AG04450 (cell line): ENCODE measurements at places on chromosomes 7 and 10. TPM values are rescaled to one million over a fixed set of nuclear protein-coding genes. Genes with fewer than 3 reads are reported as not detected.

GRCh38 chr7:70372768-70373515 lies 759.0 kb upstream of the GALNT17 start:
- no peak for DNase-seq

GRCh38 chr10:20330246-20330645 lies 514.0 kb downstream of the PLXDC2 start:
- DNase-seq: no peak

DNA sequence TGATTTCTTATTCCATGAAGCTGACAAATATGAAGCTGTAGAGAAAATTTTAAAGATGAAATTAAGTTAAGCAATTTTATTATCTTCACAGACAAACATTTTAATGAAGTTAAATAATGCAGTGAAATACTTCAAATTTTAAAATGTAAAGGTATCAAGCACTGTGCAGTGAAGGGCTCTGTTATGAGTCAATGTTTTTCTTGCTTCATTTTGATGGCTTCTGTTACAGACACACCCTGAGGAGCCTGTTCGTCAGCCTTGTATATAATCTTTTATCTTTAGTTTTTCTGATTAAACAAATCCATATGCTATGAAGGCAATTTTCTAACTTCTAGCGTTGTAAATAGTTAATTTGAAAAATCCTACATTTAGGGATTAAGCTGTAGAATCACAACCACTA lies 18.5 kb downstream of the VSTM2A start:
- DNase-seq: no peak

DNA sequence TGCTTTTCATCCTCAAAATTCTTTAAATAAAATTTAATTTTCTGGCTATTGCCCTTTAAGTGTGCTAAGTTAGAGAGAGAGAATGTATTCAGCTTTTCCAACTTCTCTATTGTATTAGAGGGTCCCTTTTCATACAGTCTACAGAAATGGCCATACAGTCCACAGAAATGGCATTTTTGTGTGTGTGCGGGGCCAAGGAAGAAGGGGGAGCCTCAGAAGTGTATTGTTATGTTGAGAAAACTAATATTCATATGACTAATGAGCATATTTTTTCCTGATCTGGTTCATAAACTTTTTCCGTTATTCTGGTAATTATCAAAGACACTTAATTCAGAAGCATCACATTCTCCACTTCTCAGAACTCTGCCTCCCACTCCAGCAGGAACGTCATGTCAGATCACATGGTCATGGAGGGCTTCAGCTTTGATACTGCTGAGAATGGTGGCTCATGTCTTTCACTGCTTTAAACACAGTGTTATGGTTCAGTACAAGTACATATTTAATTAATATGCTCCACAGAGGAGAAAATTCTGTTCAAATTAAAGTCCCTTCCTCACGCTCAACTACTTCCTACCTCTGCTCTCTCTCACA lies 37.1 kb downstream of the ELMO1 start:
- DNase-seq: no peak

DNA sequence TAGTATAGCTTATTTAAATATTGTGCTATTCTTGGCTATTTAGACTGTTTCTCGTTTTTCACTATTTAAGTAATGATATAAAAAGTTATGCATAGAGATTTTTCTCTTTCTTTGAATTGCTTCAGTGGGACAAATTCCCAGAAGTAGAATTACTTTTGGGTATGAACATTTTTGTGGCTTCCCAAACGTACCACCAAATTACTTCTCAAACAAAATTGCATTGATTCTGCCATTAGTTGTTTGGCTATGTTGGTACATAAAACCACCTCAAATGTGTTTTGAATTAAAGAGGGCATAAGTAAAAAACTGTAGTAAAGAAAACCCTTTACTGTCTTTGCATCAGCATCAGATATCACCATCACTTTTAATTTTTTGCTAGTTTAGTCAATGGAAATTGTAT lies 31.0 kb downstream of the AKR1B1 start:
- no peak for DNase-seq

GRCh38 chr7:13778967-13779366 lies 210.5 kb downstream of the ETV1 start:
- no peak for DNase-seq

GRCh38 chr7:153522261-153522660 lies 529.9 kb upstream of the DPP6 start:
- no peak for DNase-seq

DNA sequence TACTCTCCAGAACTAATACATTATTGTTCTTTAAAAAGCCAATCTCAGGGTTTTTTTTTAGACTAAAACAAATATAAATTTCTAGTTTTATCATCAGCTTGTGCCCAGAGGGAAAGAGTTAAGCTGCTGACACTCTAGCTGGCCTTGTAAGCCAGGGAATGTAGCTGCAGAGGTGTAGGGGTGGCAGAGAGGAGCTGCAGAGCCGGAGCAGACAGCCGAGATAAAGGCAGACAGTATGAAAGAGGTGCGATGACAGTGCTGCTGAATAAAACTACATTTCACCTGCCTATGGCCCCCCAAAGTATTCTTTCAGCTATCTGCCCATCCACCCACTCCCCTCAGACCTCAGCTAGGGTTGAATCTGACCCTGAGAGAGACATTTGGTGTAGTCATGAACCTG lies 653.7 kb upstream of the ZWINT start:
- no peak for DNase-seq

GRCh38 chr10:63227207-63227895 lies 94.2 kb downstream of the NRBF2 start:
- DNase-seq: no peak

DNA sequence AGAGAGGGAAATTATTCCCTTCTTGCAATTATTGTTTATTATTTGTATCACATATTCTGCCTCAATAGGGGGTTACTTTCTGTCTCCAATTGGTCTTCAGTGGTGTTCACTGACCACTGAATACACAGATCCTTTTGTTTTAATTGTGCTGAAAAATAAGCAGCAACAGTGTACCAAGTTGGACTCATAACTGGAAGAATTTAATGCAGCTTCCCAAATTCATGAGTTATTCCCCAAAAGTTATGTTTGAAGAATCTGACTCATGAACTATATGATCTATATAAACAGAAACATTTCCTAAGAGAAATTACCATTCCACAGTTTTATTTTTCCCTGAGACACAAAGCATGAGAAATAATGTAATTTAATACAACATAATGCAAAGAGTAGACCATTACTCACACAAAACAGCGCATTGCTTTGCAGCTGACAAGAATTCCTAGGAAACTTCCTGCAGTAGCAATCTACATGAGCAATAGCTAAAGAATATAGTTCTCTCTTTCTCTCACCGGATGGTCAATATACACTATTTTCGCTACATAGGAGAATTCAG lies 479.2 kb downstream of the HTR7 start:
- peak; percentile 60 for DNase-seq

DNA sequence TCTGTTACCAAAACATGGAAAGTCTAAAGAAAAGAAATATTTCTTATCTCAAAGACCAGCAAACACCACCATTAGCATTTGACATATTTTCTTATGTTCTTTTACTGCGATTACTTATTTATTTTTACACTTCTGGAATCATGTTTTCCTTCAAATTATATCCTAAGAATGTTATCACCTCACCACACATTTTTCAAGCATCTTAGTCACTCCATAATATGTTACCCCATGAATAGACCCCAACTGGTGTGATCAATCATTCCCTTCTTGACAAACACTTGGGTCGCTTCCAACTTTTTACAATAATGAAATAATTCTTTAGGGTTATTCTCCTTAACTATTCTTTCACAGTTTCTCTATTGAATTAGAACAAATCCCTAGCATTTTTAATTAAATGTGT lies 67.4 kb downstream of the AMPH start:
- DNase-seq: no peak

GRCh38 chr10:73339436-73339835 lies 19.2 kb downstream of the CFAP70 start:
- no peak for DNase-seq

DNA sequence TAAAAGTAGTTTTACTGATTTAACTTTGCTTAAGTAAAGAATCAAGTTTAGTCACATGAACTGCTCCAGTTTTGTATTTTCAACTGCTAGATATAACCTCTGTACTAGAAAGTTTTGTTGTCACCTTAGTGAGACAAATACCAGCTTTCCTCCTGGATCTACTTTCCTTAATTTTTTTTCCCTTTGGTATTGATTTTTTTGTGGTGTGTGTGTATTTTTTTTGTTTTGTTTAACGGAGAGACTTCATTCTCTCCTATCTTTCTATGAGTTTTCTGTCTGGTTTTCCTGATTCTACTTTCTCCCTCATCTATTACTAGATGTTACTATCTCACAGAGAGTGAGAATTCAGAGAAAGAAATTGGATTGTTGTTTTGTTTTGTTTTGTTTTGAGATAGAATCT lies 52.0 kb downstream of the TASOR2 start:
- no peak for DNase-seq

DNA sequence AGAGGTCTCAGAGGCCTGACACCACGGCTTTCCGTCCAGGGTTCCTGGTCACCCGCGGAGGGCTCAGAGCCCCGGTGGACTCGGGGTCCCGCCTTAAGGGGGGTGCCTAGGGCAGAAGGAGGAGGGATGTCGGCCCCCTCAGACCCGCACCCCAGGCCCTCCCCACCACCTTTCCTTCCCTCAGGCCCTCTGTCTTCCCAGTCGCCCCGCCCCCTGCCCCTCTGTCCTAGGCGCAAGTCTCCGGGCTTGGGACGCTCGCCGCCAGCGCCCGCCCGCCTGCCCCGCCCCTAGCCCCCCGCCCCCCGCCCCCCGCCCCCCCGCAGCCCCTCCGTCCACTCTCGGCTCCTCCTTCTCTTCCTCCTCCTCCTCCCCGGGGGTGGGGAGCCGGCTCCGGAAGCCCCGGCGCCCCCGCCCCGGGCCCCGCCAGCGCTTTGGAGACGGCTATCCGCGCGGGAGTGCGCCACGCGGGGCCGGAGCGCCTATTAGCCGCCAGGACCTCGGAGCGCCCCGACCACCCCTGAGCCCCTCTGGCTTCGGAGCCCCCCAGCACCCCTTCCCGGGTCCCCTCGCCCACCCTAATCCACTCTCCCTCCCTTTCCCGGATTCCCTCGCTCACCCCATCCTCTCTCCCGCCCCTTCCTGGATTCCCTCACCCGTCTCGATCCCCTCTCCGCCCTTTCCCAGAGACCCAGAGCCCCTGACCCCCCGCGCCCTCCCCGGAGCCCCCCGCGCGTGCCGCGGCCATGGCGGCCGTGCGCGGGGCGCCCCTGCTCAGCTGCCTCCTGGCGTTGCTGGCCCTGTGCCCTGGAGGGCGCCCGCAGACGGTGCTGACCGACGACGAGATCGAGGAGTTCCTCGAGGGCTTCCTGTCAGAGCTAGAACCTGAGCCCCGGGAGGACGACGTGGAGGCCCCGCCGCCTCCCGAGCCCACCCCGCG lies at the start of gene AEBP1:
TSS of gene AEBP1 (plus strand) at position 423 of the 937 bp plus-strand sequence. CDS start at position 744, 321 bp downstream.
- no peak for DNase-seq

- DNase-seq: no peak
These were observed 117.7 kb upstream of the PODXL start for GRCh38 chr7:131674131-131674530.

DNA sequence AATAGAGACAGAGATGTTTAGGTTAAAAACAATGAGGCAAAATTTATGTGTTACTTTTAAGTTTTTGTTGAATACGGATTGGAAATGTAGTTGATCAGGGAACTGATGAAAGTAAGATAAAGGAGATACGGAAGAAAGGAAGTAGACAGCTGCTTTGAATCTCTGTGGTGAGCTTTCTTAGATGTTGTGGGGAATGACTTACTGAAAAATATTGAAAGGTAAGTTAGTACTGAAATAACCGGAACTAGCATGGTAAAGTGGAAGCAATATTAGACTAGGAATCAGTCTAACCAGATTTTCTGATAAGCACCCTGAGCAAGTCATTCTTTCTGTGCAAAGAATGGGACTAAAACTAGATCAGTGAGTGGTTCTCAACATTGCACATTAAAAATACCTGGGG lies 34.8 kb downstream of the LUC7L2 start:
- DNase-seq: no peak

GRCh38 chr10:102776779-102777456 lies 33.2 kb downstream of the WBP1L start:
- peak; percentile 91 for DNase-seq

DNA sequence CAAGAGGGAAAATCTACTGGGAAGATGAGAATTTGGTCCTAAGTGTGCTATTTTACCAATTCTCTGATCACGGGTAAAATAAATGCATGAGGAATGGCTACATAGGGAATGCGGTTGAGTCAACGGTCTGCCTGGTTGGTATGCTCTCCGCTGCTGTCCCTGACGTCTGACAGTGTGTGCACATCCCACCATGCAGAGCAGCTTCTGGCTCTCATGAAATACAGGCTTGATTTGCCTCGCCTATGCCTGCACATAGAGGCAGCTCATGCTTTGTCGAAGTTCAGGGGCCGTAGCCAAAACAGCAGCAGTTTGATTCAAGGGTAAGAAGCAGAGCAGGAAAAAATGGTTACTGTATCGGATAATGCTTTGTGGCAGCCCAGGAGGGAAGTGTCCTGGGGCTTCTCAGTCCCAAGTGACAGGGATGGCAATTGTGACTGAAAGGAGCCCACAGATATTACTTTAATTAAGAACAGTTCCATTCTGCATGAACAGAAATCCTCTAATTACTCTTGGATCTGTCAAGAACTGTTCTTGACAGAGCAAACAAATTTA lies 268.4 kb upstream of the SLC26A5 start:
- DNase-seq: no peak

GRCh38 chr10:103612462-103613365 lies 119.2 kb downstream of the NEURL1 start:
- DNase-seq: peak; percentile 54

DNA sequence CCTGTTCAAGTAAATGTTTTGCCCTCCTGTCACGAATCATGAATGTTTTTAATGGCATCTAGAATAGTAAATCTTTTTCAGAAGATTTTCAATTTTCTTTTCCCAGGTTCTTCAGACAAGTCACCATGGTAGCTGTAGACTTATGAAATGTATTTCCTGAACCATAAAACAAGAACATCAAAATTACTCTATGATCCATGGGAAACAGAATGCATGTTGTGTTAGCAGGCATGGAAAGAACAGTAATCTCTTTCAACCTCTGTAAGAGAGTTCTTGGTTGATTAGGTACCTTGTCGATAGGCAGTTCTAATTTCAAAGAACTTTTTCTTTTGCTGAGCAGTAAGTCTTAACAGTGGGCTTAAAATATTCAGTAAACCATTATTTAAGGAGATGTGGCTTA lies 17.6 kb downstream of the AKR1C1 start:
- DNase-seq: no peak

DNA sequence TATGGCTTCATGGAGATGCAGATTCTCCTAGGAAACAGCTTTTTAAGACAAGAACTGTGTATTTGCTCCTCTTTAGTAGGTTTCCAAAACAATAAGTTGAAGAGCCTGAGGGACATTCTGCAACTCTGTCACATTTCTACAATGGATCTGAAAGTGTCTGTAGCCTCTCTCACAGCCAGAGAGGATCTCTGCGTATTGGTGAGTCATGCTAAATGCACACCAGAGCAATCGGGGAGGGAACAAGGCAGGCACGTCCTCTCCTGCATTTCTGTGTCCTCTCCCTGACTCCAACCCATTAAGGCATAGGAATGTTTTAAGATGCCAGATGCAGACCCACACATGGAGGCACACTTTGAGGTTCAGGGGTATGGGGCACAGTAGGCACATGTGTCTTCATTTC lies 1126.4 kb upstream of the GHITM start:
- DNase-seq: no peak

GRCh38 chr10:102675666-102676533 lies 31.6 kb downstream of the TRIM8 start:
- peak; percentile 92 for DNase-seq

- DNase-seq: no peak
These were observed 14.2 kb upstream of the RNF32 start for GRCh38 chr7:156626220-156626895.

- no peak for DNase-seq
These were observed 10.5 kb downstream of the C10orf53 start for GRCh38 chr10:49689882-49690510.

The KAZALD1 gene
- polyA plus RNA-seq: 10.8 and 14.1 TPM in 2 replicates

The EPO gene
- polyA plus RNA-seq: not detected in 2 replicates

The CCDC3 gene
- polyA plus RNA-seq: 3.2 and 3.3 TPM in 2 replicates

The MAPK8 gene
- polyA plus RNA-seq: 58.7 and 75.6 TPM in 2 replicates

The IKZF1 gene
- not detected in 2 replicates for polyA plus RNA-seq
